ENCODE measurements at places on chromosomes 3 and 15.

GRCh38 chr3:133441867-133442270, 42.0 kb downstream of the BFSP2 start:
- DNase-seq: no peak

DNA sequence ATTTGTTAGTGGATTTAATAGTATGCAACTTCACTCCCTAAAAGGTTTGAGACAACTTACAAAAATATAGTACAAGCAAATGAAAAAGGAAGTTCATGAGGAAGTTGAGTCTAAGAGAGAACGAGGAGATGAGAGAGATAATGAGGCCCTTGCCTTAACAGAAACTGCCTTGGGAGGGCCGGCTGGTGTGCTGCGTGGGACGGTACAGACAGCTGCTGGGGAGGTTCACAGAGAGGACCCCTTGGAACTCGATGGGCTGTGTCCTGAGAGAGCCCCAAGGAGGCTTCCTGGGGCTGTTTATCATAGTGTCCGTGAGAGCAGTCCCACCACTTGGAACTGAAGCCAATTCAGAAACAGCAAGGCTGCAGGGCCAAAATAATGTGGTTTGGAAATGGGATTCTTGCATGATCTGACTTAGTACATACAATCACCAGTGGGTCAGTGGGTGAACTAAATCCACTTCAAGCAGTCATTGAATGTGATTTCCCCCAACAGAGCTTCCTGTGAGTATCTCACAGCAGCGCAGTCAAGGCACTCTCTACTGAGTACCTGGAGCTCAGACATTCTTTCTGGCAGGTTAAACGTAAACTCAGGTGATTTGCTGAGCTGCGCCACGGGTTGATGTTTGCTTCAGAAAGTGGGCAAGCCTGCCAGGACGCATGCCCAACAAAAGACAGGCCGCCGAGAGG, 90.8 kb downstream of the CRTC3 start:
- DNase-seq: no peak

DNA sequence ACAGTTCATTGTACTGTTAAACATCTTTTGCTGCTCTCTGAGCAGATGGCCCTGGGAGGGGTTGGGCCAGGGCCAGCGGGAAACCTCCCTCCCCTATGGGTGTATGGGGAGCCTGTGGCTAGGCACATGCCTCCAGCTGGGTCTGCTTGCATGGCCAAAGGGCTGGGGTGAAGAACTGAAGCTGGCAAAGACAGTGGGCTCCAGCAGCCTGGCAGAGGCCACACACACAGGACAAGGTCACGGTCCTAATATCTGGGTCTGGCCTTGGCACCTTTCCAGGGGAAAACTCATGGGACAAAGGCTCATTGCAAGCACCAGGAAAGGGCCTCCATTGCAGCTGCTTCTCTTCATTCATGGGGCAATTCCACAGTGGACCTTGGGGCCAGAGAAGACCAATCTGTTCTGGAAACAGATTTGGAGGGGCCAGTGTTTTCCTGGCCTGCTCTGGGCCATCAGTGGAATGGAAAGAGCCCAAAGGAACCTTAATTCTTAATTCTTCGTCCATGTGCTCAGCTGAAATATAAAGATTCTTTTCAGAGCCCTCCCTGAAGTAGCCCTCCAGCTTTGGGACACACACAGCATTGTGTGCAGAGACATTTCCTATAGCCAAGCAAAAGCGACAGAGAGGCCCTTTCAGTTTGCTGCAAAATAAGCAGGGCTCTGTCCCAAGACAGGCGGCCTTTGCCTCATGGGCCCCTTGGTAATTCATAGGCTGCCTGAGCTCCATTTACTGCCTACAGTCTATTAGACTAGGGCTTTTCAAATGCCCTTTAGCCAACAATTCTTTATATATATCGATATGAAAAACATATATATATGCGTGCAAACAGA, 11.3 kb upstream of the LIMD1 start:
- DNase-seq: no peak

- no peak for DNase-seq
These were observed 67.1 kb downstream of the ATP2B2 start for GRCh38 chr3:10437995-10438901.

- DNase-seq: peak; percentile 66
These were observed at the start of gene ARNT2 for GRCh38 chr15:80404057-80404760. TSS of gene ARNT2 (plus strand) at chr15:80404382. CDS start at chr15:80404516, 134 bp downstream.

DNA sequence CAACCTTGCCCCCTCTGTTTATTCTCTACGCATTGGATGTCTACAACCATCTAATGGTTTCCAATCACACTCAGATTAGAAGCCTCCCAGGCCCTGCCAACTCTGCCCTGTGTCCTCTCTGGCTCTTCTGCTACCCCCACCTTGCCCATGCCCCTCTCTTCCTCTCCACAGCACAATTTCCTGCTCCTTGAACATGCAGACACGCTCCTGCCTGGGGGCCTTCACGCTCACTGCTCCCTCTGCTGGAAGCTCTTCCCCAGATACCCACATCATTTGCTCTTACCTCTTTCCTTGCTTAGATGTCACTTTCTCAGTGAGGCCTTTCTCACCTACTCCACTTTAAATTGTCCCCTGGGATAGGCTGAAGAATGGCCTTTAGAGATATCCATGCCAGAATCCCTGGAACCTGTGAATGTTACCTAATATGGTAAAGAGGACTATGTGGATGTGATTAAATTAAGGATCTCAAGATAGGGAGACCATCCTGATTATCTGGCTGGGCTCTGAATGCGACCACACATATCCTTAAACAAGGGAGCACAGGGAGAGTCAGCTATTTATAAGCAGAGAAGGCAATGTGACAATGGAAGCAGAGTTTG, 9.9 kb downstream of the KY start:
- peak; percentile 18 for DNase-seq

DNA sequence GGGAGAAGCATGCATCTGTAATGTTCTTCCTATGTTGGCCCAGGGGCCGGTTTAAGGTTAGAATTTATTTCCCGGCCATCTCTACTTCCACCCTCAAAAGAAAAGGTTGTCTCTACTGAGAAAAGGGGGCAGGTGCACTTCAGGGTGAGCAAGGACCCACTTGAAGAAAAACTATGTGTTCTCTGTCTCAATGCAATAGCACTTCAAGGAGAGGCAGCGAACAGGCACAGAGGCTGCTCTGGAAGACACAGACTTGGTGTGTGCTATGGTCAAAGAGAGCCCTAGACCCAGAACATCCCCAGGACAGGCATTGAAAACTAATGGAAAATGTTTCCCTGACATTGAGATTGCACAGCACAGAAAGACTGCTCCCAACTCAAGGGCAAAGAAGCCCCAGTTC, 7.6 kb downstream of the MINDY4B start:
- no peak for DNase-seq

- no peak for DNase-seq
These were observed 70.2 kb downstream of the ADAMTS9 start for GRCh38 chr3:64617610-64618009.

GRCh38 chr15:51837792-51838251, 8.4 kb downstream of the TMOD3 start:
- no peak for DNase-seq

GRCh38 chr3:53137221-53137620, 7.0 kb upstream of the RFT1 start:
- no peak for DNase-seq

GRCh38 chr3:156471431-156471830, 83.5 kb downstream of the SSR3 start:
- DNase-seq: no peak

- no peak for DNase-seq
These were observed 139.4 kb downstream of the FHIT start for GRCh38 chr3:61111825-61112224.

- DNase-seq: no peak
These were observed 107.4 kb upstream of the SLC4A7 start for GRCh38 chr3:27591312-27592210.

- no peak for DNase-seq
These were observed 768.1 kb downstream of the GBE1 start for GRCh38 chr3:80993241-80993945.

DNA sequence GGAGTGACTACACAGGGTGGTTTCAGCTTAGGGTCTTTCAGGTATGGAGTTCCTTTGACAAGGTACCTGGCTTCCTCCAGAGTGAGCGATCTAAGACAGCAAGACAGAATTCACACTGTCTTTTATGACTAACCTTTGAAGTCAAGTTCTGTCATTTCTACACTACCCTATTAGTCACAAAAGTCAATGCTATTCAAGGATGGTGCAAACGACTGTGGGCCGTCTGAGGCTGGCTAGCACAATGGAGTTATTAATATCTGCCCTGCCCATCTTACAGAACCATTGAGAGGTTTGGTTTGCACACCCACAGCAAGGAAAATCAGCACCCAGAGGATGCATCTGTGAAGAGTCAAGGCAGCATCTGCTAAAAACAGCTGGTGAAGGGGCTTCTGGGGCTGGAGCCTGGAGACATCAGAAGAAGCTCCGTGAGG, 62.9 kb upstream of the XCR1 start:
- no peak for DNase-seq

- no peak for DNase-seq
These were observed 22.1 kb downstream of the CCDC191 start for GRCh38 chr3:114034211-114034610.

DNA sequence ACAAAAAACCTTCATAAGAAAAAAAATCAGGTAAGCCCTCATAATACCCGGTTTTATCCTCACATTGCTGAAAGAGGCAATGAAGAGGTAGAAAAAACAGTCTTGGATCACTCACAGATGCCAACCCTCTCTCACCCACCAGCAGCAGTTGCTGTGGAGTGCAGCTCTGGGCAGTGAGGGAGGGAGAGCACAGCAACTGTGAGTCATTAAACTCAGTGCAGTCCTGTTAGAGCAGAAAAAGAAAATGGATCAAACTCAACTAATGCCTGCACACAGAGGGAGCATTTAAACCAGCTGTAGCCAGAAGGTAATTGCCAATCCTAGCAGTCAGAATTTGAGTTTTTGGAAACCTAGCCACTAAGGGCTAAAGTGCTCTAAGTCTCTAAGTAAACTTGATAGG, 1050.6 kb upstream of the ALCAM start:
- DNase-seq: no peak

DNA sequence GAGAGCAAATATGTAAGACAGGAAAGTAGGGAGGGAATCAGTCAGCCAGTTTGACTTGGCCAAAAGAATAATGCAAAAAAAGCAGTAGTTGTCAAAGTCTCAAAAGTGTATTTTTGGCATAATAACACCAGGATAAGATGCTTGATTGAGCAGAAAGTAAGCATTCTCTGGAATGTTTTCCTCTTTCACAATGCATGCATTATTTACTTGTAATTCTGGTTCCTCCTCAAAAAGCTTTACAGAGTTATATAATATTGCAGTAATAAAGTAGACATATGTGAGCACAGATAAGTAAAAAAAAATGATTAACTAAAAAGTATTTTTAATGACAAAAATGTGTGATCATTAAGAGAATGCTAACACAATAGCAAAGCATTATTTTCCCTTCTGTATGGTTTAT, 285.9 kb upstream of the BCHE start:
- DNase-seq: no peak

- DNase-seq: no peak
These were observed 102.3 kb downstream of the MYRIP start for GRCh38 chr3:39911465-39912309.

- DNase-seq: peak; percentile 17
These were observed 56.8 kb downstream of the DNAH1 start for GRCh38 chr3:52372822-52373504.

GRCh38 chr3:76011121-76011520, 225.8 kb upstream of the ZNF717 start:
- no peak for DNase-seq

- no peak for DNase-seq
These were observed 65.9 kb upstream of the TNIK start for GRCh38 chr3:171526146-171526545.

DNA sequence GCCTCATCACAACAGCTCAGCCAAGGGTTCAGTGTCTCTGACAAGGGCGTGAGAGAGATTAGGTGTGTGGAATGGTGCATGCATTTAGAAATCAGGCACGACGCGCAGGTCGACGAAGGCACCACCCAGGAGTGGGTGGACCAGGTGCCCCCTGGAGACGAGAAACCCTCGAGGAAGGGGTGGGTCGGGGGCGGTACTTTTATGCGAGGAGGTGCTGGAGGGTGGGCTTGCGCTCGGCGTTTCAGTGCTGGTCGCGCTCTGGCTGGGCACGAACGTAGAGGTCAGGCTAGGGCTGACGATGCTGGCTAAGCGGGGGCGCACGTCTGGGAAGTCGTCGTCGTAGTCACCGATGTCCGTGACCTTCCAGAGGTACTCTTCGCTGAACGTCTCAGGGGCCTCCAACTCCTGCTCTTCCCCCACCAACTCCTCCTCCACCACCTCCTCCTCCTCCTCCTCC, 393 bp downstream of the ERICH6 start:
- peak; percentile 18 for DNase-seq

DNA sequence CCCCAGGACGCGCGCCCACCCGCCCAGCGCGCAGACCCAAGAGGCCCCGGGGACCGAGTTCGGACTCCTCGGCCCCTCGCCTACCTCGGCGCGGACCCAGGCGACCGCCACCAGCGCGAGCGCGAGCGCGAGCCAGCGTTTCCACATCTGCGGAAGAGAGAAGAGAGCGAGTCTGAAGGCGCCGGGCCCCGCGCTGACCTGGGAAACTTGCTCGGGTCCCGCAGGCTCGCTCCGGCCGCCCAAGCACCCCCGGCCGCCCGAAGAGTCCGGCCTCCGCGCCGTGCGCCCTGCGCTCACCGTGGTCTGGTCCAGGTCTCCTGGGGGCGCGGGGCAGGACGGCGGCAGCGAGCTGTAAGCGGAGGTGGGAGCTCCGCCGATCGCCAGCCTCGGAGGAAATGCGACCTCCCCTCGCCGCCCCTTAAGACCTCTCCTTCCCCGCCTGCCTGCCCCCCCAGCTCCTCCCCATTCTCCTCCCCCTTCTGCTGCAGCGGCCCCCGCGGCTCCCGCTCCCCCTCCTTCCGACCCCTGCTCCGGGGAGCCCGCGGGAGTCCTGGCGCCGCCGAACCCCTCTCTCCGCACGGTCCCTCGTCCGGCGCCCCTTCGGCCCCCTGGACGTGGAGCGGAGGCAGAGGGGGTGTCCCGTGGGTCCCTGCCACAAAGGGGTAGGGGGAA, at the start of gene FSTL1:
FSTL1 (minus strand) TSS at position 393 of the 672 bp plus-strand sequence; CDS start at position 147, 246 bp downstream.
- peak; percentile 80 for DNase-seq

- no peak for DNase-seq
These were observed 40.5 kb downstream of the TRAT1 start for GRCh38 chr3:108862865-108863798.

GRCh38 chr15:33114374-33114717, 80.2 kb downstream of the FMN1 start:
- DNase-seq: no peak

DNA sequence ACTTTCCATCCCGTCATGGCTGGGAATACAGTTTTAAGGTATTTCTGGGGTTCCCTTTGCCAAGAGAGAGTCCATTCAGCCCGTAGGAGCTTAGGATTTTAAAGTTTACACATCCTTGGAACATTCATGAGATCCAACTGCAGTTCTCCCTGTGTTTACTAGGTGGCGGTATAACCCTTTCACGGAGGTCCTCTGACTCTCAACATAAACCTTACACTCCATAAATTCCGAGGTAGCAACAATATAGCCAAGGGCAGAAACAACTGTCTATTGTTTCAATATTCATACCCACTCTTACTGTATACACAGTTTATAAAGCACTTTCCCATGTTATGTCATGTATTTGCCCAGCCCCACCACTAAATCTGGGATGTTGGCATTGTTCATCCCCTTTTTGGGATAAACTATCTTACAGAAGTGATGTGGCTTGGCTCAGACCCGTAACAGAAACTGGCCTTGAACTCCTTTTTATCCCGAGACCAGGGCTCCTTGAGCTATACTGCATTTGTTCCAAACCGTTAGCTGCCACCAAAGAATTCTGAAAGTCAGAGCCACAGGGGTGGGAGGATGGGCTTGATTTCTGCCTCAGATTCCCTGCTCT, 69.2 kb upstream of the COL6A5 start:
- DNase-seq: peak; percentile 46

GRCh38 chr3:48711727-48712126, 5.3 kb downstream of the IP6K2 start:
- no peak for DNase-seq

GRCh38 chr3:153462545-153462944, 300.5 kb downstream of the RAP2B start:
- DNase-seq: no peak

Data from neuronal stem cell (in vitro differentiated cells).